ENCODE measurements at places on chromosomes 2 and 18. TPM values are rescaled to one million over a fixed set of nuclear protein-coding genes. Genes with fewer than 3 reads are reported as not detected.

Gene SP140L
- 6.1 TPM for total RNA-seq

Gene CDH19
- 24.9 TPM for total RNA-seq

Gene GPR75
- total RNA-seq, result 6.1 TPM

Gene ATP5MC3
- 151 TPM for total RNA-seq

Gene CCDC74B
- total RNA-seq, result 4.8 TPM

Gene DAPL1
- total RNA-seq, result 3.0 TPM

Gene OR6B2
- total RNA-seq, result not detected

Gene CIDEA
- not detected for total RNA-seq

Gene DSEL
- total RNA-seq, result 8.9 TPM

Gene ABCB11
- not detected for total RNA-seq

Gene LIMS1
- 116 TPM for total RNA-seq

Gene TRAF3IP1
- total RNA-seq, result 19.6 TPM

Gene CXCR2
- total RNA-seq, result 2.4 TPM

Gene GCG
- not detected for total RNA-seq

Gene SMC6
- total RNA-seq, result 11.2 TPM

Gene CYBRD1
- 168 TPM for total RNA-seq

Gene ANKRD23
- 1.2 TPM for total RNA-seq

Gene TMEM37
- total RNA-seq, result 5.2 TPM

Gene SMAD4
- total RNA-seq, result 142 TPM

Gene FRZB
- total RNA-seq, result 8.5 TPM

Gene SLC4A5
- 9.4 TPM for total RNA-seq

Gene PER2
- total RNA-seq, result 20.5 TPM

Gene GATA6
- 9.5 TPM for total RNA-seq

Gene DTNA
- 254 TPM for total RNA-seq

Gene GALR1
- total RNA-seq, result 0.27 TPM

Gene PSMA8
- total RNA-seq, result not detected

Gene EVX2
- total RNA-seq, result not detected

Gene CXCR1
- total RNA-seq, result not detected

Gene CIB4
- not detected for total RNA-seq

Gene ADRA2B
- total RNA-seq, result 4.9 TPM

Gene SERPINB13
- 0.23 TPM for total RNA-seq

Gene DNAH7
- total RNA-seq, result 0.40 TPM

Gene MYCN
- not detected for total RNA-seq

Gene CKAP2L
- not detected for total RNA-seq

Gene KIAA2012
- total RNA-seq, result not detected

Gene IL1RN
- 2.6 TPM for total RNA-seq

Gene SPP2
- total RNA-seq, result not detected

All from gastroesophageal sphincter (tissue), 4 donors.